Hepatic stellate cell (primary cell): ENCODE measurements at places on chromosomes 11 and 22.

- no peak for DNase-seq
Measured at GRCh38 chr11:74417860-74418508, 19.8 kb upstream of the PGM2L1 start.

- DNase-seq: peak; percentile 51
Measured at GRCh38 chr11:1260023-1260501, 37.2 kb downstream of the MUC5B start.

DNA sequence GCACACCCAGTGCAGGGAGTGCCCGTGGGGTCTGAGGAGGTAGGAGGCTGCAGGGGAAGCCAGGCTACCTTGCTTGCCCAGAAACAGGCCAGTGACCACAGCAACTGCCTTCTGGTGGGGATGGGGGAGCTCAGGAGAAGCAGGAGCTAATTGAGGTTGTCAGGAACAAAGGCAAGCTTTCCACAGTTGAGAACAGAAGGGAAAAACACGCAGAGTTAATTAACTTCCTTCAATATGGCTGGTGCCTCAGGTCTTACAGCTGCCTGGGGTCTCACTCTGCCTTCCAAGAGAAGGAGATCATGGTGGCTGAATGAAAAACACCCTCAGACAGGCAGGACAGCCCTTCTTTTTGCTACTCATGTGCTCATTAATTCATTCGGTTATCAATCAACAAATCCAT lies 127.9 kb upstream of the SYT13 start:
- no peak for DNase-seq

DNA sequence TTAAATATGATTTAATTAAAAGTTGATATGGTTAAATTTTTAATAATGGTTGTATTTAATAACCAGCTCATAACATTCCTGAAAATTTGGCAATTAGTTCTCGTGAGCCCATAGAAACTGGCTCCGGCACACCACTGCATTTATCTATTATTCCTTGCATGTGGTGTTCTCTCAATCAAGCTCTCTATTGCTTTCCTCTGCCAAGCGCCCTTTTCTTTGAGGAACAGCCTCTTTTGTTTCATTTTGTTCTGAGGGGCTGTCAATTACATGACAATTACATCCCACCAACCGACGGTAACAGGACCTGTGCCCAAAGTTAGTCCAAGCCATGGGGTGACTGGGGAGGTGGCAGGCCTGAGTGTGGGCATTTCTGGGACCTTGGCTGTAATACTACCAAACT lies 8.1 kb downstream of the C11orf91 start:
- no peak for DNase-seq

DNA sequence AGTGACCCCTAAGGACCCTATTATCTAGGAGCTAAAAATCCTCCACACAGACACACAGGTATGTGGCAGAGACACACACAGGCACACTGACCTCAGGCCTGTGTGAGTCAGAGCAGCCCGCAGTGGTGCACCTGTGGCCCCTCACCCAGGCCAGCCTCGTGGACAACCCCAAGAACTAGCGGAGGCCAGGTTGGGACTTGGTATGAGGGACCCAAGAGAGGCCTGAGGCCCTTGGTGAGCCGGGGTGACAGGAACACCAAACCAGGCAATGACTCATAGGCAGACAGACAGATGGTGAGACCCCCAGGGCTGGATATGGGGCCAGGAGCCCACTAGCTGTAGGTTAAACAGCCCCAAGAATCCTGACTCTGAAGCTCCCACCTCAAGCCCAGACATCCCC lies 6.0 kb downstream of the CASTOR1 start:
- DNase-seq: no peak

DNA sequence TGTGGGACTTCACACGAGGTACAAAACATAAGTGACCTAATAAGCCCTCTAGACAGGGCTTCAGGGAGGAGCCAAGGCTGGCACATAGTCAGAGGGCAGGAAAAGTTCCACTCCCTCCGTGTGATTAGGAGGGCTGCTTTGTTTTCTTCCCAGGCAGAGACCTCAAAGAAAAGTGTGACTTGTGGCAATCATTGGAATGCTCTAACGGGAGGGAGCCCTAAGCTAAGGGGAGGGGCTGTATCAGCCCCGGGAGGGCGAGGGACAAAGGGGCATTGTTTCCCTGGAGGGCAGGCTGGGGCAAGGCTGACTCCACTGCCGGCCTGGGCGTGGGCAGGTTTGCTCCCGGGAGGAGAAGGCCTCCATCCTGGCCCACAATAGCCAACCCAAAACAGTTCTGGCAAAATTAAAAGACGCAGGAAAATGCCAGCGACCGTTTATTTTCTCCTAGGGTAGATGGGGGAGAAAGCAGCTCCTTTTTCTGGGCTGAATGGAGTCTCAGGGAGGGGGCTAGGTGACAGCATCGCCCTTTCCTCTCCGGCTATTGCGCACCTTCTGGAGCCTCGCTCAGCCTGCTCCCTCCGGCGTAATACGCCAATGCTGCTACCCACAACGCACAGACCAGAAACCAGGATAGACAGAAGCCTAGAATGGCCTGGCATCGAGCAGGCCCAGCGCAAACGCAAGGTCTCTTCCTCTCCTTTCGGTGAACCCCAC lies 60.2 kb downstream of the ENDOD1 start:
- no peak for DNase-seq

DNA sequence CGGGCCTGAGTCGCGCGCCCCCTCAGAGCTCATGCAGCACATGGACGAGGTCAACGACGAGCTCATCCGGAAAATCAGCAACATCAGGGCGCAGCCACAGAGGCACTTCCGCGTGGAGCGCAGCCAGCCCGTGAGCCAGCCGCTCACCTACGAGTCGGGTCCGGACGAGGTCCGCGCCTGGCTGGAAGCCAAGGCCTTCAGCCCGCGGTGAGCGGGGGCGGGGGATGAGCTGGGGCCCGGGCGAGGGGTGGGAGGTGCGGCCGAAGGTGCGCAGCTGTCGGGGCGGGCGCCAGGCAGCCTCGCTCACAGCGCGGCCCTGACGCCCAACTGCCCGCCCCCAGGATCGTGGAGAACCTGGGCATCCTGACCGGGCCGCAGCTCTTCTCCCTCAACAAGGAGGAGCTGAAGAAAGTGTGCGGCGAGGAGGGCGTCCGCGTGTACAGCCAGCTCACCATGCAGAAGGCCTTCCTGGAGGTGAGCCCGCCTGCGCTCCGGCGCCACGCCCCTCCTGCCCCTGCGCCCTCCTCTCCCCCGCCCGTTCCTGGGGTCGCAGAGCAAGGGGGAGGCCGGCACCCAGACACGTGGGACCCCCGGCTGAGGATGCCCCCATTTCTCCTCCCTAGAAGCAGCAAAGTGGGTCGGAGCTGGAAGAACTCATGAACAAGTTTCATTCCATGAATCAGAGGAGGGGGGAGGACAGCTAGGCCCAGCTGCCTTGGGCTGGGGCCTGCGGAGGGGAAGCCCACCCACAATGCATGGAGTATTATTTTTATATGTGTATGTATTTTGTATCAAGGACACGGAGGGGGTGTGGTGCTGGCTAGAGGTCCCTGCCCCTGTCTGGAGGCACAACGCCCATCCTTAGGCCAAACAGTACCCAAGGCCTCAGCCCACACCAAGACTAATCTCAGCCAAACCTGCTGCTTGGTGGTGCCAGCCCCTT lies 20.5 kb downstream of the EPS8L2 start:
- DNase-seq: no peak

- DNase-seq: peak; percentile 86
Measured at GRCh38 chr22:27456696-27457503, 344.7 kb downstream of the MN1 start.

- no peak for DNase-seq
Measured at GRCh38 chr11:94806014-94806413, 37.9 kb downstream of the AMOTL1 start.

GRCh38 chr11:119187123-119187892 lies 2.0 kb downstream of the NHERF4 start:
- DNase-seq: no peak

- no peak for DNase-seq
Measured at GRCh38 chr11:121311373-121311772, 18.8 kb downstream of the SC5D start.

- DNase-seq: no peak
Measured at GRCh38 chr11:19372381-19372780, 131.6 kb upstream of the E2F8 start.

- DNase-seq: peak; percentile 52
Measured at GRCh38 chr11:78256962-78257361, 68.2 kb downstream of the USP35 start.

GRCh38 chr11:73228268-73229134 lies 10.4 kb downstream of the P2RY2 start:
- DNase-seq: no peak

DNA sequence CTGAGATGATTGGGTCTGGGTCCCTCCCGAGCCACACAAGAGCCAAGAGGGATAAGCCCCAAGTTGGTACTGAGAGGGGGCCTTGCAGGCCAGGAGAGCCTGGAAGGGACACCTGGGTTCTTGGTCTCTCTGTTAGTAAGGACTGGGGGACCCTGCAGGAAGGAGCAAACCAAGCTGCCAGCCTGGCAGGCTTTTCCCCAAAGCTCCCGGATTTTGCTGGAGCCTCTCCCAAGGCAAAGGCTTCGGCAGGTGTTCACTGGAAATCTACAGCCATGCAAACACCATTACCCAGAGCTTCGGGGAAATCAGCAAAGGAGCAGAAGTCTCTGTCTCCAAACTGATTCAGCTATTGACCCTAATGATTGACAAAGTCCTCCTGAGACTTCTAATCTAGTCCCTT lies 527.9 kb downstream of the BUD13 start:
- no peak for DNase-seq

DNA sequence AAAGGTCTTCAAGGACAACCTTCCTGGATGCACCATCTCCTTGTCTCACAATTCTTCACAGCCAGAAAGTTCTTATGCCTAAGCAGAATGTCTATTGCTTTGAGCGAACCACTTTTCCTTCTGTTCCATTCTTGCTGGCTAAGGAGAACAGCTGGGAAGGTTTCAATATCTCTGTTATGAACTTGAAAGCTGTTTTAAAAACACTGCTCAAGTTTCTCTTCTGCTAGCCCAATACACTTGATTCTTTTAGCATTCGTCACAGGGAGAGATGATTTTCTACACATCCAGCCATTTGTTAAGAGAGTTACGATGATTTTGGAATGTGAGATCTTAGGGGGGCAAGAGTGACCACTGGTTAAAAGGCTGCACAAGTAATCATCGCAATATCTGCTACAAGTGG lies 249.3 kb downstream of the KIRREL3 start:
- no peak for DNase-seq

- no peak for DNase-seq
Measured at GRCh38 chr11:837189-837989, 4.6 kb downstream of the CD151 start.

- peak; percentile 16 for DNase-seq
Measured at GRCh38 chr22:30694171-30694639, 469 bp upstream of the OSBP2 start.

DNA sequence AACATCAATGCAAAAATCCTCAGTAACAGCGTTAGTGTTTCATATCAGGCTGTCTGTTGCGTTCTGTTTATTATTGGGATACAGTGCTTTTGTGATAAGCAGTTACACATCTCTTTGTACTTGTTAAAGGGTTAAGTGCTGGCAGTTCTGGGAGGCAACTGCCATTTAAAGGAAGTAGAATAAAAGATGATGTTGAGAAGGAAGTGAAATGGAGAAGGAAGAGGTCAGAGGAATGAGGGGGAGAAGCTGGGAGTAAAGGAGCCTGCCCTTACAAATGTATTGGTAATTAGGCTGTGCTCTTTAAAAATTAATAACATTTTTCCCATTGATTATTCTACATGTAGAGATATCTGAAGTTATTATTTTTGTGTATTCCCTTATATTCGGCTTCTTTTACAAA lies 674.7 kb downstream of the NTM start:
- DNase-seq: no peak

DNA sequence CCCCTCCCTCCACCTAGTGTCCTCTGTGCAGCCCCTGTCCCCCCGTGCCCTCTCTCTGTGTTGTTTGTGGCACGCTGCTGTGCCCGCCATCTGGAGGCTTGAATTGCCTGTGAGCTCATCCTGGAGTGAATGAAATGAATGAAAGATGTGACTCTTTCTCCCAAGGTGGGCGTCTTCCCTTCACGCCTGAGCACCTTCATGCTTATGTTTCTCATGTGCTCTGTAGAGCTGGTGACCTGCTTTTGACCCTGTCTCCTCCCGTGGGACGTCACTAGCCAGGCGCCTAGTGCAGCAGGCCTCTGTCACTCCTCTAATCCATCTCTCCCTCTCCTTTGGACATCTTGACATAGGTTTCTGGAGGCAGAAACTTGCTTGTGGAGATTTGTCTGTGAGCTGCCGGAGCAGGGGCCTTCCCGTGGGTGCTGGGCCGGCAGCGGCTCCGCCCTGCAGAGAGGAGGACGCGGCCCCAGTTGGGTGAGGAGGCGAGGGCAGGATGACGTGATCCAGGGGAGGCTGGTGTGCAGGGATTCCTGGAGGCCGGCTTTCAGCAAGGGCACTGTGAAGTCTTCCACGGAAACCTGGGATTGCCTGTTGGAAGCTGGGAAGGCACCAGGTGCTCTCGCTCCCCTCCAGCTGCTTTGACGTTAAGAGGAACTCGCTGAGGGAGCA lies 40.6 kb downstream of the MUC6 start:
- DNase-seq: no peak

GRCh38 chr11:20249796-20250195 lies 89.5 kb upstream of the DBX1 start:
- DNase-seq: no peak

DNA sequence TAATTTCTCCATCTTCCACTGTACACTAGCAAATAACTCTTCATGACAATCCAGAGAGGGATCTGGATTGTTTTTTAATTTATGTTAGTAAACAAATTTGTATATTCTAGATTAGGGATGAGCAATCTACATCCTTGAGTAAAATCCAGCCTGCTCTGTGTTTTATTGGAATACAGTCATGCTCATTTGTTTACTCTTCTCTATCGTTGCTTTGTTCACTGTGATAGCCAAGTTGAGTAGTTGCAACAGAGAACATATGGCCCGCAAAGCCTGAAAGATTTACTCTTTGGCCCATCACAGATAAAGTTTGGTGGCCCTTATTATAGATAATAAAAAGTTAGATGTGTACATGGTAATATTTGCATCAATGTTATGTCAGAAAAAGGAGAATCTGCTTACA lies 6.2 kb upstream of the BLID start:
- no peak for DNase-seq

DNA sequence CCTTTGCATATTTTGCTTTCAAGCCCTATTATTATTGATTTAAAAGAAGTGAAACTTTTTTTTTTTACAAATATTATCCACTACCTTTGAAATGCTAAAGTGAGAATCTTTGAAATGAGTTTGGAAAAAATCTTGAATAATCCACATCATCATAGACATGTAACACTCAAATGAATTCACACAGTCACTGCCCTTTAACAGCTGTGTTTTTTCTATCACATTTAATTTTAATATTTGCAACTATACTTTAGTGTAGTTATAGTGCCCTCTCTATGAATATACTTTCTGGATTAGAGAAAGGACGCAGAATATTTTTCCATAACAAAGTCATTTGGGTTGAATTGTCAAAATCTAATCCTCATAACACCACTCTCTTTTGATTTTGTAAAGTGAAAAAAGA lies 37.9 kb upstream of the MTMR2 start:
- no peak for DNase-seq

DNA sequence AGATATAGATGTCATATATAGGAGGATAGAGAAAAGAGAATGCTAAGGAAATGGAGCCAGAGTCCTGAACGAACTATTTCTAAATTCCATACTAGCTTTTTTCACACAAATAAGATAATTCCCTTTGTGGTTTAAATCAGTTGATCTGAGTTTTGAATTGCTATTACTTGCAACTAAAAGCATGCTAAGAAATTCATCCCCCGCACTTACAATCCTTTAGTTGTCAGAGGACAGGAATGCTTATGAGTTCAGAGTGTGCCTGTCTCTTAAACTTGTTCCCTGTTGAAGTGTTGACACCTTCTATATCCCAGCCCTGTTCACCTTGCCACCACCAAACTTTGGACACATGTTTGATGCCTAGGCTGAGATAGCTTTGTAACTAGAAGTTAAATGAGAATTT lies 406.2 kb downstream of the METTL15 start:
- no peak for DNase-seq
